Heart left ventricle (tissue), 16 donors: ENCODE measurements at places on chromosomes 11 and 22. TPM values are rescaled to one million over a fixed set of nuclear protein-coding genes. Genes with fewer than 3 reads are reported as not detected.

- no peak for DNase-seq
- peaks cover 9% of the 10 kb centered on the region for H3K4me1 ChIP-seq
- no peaks in the 10 kb centered on the region for H3K36me3 ChIP-seq
Observed at GRCh38 chr11:33652930-33653329, 47.7 kb downstream of the C11orf91 start.

Gene KIRREL3
- 1.3 TPM for total RNA-seq

Gene OR5B2
- not detected for total RNA-seq

DNA sequence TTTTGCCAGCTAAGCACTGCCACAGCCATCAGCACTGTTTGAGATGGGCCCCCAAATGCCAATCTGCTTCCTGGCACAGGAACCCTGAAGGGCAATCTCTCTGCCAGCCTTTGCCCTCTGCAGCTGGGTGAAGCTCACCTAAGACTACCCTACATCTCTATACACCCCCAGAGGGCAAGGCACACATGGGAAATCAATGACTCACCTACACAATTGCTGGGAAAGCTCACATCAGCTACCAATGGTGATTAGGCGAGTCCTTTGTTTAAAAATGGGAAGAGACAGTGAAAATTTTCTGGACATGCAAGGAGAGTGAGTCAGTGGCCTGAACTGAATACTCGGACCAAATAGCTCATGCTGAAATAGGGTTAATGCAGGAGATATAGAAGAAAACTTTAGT, 12.6 kb upstream of the PRDM11 start:
- no peak overlapping the region for H3K4me3 ChIP-seq
- H3K27ac ChIP-seq = no peak overlapping the region
- peaks cover 9% of the 10 kb centered on the region for H3K27me3 ChIP-seq
- H3K4me1 ChIP-seq = no peaks in the 10 kb centered on the region

Gene SIK2
- 36.5 TPM for total RNA-seq
